HuH-7.5 (cell line): ENCODE measurements at places on chromosomes 4 and X.

DNA sequence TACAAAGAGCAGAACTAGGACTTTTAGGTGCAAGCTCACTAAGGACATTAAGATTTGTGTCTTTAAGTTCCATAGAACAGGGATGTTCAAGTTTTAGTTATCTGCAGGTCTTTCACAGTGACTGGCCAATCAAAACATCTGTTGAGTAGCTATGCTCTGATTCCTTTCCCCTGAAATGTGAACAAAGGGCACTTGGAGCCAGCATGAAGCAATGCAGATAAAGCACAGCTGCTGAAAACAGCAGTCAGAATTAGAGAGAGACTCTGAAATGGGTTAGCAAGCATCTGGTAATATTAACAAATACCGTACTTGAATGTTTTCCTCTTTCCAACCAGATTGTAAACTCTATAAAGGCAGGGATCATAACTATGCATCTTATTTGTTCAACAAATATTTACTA lies 276.9 kb downstream of the RAB28 start:
- no peak for DNase-seq

DNA sequence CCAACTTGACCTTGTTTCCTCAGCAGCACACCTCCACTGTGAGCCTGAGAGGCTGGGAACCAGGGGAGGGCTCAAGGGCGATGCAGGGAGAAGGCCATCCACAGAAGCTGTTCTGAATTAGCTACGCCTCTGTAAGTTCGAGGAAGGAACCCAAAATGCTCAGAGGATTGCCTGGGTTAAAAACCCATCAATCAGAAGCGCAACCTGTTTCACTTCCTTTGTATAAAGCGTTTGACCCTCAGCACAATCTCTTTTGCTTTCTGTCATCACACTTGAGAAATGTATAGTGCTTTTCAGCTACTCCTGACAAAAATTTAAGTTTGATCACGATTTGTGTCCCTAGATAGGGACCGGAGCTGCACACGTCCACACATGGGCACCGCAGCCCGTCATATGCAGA lies 48.0 kb upstream of the MAP3K15 start:
- no peak for DNase-seq

GRCh38 chr4:128455480-128455879 lies 167.9 kb upstream of the PGRMC2 start:
- DNase-seq, result no peak

- no peak for DNase-seq
Measured at GRCh38 chrX:135384161-135384836, 37.4 kb upstream of the SMIM10L2A start.

DNA sequence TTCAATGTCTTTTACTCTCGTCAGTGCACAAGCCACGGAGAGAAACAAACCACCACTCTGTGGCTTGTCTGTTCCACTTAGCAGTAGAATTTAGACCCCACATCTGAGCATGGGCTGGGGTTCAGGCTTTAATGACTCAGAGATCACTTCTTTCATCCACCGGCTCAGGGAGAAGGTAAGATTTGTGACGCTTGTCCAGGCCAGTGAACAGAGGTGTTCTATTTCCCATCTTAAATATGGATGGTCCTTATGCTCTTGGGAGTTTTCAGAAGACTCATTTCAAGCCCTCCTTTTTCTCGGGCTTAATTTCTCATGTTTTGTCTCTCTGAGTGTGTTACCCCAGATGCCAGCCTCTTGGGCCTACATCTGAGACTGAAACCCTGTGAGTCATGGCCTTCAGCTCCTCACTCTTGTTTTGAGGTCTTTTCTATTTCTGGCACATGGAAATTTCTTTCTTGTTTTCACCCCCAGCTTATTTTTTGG lies 127.4 kb upstream of the SFRP2 start:
- DNase-seq, result no peak

- DNase-seq, result no peak
Measured at GRCh38 chr4:79492148-79492547, 84.1 kb upstream of the GK2 start.

- no peak for DNase-seq
Measured at GRCh38 chr4:7399440-7400234, 35.1 kb downstream of the PSAPL1 start.

- no peak for DNase-seq
Measured at GRCh38 chr4:11418610-11419009, 10.1 kb downstream of the HS3ST1 start.

DNA sequence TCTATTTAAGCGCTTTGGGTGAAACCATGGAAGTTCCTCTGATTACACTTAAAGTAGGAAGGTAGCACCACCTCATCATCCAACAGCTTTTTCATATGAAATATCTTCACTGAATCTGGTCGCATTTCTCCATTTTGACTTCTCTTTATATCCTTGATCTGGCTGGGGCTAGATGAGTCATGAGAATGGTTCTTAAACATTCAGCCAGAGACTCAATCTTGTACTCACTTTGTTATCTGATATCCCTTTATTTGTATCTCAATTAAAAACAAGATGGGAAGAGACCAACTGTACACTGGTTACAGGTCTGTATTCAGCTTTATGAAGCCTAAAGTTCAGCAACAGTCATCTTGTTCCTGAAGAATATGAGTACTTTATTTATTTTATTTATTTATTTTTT lies 84.9 kb downstream of the CBLL2 start:
- DNase-seq, result no peak

DNA sequence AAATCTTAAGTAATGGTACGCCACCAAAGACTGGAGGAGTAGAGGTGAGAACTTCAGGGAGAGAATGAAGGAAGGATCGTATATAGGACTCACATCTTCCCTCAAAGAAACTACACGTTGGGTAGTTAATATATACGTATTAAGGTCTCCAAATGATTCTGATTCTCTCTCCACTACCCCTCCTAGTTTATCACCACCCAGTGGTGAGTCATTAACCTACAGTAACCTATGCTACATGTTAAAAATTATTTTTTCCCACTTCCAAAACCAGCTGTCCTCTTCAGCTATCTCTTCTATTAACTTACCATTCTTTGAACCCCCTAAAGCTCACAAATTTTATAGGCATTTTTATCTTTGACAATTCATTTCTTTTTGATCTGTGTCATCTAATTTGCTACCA lies 69.7 kb downstream of the RPS6KA6 start:
- DNase-seq, result no peak

GRCh38 chr4:168531305-168531704 lies 34.5 kb downstream of the PALLD start:
- no peak for DNase-seq

GRCh38 chrX:153725832-153726285 lies 1.2 kb downstream of the ABCD1 start:
- no peak for DNase-seq

DNA sequence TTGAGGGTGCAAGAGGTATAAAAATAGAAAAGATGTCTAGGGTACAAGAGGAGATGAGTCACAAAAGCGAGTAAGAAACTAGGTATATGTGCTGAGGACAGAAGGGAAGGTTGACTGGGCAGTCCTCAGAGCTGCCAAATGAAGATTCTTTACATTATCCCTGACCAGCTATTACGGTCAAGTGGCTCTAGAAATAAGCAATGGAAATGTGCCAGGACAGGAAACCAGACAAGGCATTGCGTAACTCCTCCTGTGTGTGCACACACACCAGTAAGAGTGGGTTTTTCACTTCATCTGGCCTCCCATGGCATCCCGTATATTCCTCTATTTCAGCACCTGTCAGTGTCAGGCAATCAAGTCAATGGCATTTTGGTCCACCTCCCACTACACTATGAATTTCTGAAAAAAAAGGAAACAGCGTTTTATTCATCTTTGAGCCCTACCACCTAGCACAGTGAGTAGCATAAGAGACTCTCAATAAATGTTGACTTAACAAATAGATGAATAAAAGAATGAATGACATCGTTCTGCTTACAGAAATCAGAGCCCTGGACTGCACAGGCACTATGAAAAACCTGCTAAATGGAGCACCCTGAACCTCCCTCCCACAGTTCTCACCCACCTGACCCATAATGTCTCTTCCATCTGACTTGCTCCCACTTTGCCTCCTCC lies 62.6 kb upstream of the KLF3 start:
- DNase-seq, result no peak

GRCh38 chr4:26307037-26307800 lies 13.6 kb upstream of the RBPJ start:
- no peak for DNase-seq

DNA sequence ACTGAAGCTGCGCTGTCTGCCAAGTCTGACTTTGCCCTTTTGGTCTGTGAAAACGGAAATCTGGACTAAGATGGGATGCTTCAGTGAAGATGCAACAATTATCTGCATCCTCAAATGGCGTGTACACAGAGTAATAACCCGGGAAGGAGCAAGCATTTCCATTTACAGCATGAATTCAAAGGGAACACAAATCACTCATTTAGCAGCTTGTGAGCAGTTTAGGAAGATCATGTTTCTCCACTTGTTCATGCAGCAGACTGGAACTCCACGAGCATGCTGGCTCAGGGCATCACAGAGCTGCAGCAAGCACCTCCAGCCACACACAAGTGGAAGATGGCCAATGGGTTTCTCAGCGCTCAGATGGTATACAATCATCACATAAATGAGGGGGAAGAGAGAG lies 175.5 kb downstream of the NLGN4X start:
- DNase-seq, result no peak

DNA sequence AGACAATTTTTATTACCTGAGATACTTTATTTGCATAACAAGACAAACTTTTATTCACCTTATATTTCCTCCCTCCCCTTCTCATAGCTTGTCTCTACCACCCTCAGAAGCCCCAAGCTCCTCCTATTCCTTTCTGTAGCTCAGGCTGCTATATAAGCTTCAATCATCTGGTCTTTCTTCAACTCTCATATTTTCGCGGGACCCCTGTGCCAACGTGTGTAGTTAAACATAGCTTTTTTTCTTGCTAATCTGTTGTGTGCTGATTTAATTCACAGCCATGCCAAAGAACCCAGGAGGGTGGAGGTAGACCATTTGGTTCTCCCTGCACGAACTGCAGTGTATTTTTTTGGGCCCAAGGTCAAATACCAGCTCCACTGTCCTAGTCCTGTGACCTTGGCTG lies 21.1 kb upstream of the CD38 start:
- DNase-seq, result no peak

GRCh38 chrX:123399709-123400108 lies 215.6 kb downstream of the GRIA3 start:
- no peak for DNase-seq

DNA sequence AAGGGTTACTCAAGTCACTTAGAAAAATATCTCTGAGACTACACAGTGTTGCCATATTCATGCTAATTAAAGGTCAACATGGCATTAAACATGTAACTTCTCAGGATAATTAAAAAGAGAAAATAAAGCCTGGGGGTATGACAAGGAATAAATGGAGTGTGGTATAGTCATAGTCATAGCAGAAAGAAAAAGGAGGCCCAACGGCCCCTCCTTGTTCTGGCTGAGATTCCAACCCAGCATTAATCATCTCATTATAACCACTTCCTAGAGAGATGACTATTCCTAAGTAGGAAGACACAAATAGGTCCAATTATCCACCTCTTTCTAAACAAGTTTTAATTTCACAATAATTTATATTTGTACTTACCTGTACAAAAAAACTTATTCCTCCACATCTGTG lies 778.4 kb upstream of the AADAT start:
- DNase-seq, result no peak

- no peak for DNase-seq
Measured at GRCh38 chr4:1511441-1512041, 105.3 kb upstream of the NKX1-1 start.

- no peak for DNase-seq
Measured at GRCh38 chrX:103730796-103731493, 20.2 kb downstream of the TMEM31 start.

- no peak for DNase-seq
Measured at GRCh38 chr4:166043801-166044200, 170.8 kb downstream of the TLL1 start.

DNA sequence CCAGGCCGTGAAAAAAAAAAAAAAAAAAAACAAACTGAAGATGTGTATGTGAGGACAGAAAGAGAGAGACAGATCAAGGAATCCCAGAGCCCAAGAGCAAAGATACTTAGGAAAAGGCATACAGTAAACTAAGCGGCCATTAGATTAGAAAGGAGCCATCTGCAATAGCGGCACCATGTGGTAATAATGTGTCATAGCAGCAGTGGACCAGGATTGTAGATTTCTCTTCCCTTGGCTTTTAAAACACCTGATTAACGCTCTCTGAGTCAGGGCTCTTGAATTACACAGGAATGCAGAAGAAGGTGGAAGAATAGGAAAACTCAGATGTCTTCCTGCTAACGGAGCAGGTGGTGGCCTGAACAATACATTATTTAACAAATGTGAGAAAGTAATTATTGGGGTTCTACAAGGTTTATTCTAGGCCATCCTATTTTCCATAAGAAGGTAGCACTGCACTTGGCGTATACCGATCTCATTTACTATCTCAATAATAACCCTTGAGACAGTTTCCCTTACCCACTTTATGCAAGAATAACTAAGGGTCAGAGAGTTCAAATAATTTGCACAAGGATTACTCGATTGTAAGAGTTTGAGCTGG lies 182.7 kb downstream of the KCNIP4 start:
- DNase-seq, result no peak

DNA sequence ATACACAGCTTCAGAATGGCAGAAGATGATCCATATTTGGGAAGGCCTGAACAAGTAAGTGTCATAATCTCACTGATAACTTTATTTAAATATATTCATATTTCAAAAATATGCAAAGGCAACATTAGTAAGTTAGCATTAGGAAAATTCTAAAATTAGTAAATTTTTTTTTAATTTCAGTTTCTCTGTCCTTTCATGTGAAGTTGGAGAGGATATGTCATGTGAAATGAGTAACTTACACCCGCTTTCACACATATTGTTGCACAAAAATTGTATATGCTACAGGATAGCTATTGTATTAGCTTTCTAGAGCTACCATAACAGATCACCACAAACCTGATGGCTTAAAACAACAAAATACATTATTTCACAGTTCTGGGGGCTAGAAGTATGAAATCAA lies 24.3 kb downstream of the NFKB1 start:
- DNase-seq, result no peak

DNA sequence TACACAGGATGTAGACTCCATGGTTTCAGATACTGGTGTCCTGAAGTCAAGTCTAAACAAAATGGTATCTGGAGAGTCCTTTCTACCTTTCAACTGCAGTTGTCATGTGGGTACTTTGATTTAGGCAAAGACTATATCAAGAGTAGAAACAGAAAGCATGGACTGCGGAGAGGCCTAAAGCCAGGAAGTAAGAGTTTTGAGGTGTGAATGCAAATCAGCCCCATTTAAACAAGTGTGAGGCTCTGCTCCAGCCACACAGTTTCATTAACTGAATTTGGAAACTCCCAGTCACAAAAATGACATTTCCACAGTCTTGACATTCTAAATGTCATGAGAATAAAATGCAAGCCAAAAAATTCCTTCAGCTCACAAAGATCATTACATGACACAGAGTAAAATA lies 87.2 kb upstream of the MCF2 start:
- no peak for DNase-seq

GRCh38 chrX:153778684-153779101 lies 2.1 kb upstream of the SRPK3 start:
- DNase-seq, result peak; percentile 64

GRCh38 chr4:169115897-169116254 lies 105.8 kb upstream of the CBR4 start:
- DNase-seq, result no peak

- DNase-seq, result no peak
Measured at GRCh38 chr4:161564230-161564834, 599.5 kb downstream of the FSTL5 start.
